ENCODE measurements at places on chromosomes 16 and 17. TPM values are rescaled to one million over a fixed set of nuclear protein-coding genes. Genes with fewer than 3 reads are reported as not detected.

Gene KRTAP1-5
- not detected for total RNA-seq

Gene CBX8
- total RNA-seq, result 1.5 TPM

Gene CCL7
- not detected for total RNA-seq

Gene ORC6
- 64.0 TPM for total RNA-seq

Gene GTF3C1
- total RNA-seq, result 70.0 TPM

Gene CIITA
- 2.3 TPM for total RNA-seq

Gene KCNJ18
- not detected for total RNA-seq

Data from activated naive CD4-positive, alpha-beta T cell treated with anti-CD3 and anti-CD28 coated beads, Interleukin-2, amount 50 U/mL, for 72 hours (primary cell).